ENCODE measurements at places on chromosomes 4 and X. TPM values are rescaled to one million over a fixed set of nuclear protein-coding genes. Genes with fewer than 3 reads are reported as not detected.

DNA sequence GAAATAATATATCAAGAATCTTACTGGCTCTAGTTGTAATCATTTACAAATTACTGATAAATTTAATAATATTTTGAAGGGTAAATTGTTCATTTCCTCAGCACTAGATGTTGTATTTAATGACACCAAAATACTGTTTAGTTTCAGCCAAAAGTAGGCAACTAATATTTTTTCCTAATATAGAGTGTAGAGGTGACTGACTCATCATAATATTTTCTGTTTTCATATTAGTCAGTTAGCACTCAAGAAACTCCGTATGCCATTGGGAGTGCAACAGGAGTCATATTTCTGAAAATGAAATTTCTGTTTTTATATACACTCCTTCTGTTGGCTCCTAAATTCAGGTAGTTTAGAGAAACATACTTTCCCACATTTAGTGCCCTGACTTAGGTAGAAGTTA lies 36.6 kb upstream of the PTPN13 start:
- DNase-seq, result no peak

DNA sequence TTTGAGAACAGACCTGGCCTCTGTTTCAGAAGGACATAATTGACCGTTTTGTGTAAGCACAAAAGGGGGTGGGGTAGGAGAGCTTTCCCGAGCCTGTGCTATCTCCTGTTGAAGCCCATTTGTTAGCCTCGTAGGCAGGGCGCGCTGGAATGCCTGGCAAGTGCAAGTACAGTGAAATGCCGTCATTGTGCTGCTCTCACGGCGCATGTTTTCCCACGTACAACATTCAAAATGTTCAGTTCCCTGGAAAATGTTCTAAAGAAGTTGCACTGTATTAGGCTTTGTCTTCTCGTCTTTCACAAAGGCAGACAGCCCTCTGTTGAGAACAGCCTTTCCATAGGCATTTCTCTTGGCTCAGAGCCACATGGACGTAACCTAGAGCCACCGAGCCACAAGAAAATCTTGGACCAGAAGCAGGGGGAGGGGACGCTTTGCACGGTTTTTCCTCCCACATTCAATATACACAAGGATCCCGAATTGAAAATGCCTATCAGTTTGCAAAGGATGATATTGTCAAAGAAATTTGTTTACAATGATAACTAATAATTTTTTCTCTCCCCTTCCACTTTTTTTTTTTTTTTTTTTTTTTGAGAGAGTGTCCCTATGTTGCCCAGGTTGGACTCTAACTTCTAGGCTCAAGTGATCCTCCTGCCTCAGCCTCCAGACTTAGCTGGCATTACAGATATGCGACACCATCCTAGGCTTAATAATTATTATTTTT lies 54.6 kb upstream of the RAPGEF2 start:
- peak; percentile 85 for DNase-seq

Gene CXCL3
- total RNA-seq, result not detected

DNA sequence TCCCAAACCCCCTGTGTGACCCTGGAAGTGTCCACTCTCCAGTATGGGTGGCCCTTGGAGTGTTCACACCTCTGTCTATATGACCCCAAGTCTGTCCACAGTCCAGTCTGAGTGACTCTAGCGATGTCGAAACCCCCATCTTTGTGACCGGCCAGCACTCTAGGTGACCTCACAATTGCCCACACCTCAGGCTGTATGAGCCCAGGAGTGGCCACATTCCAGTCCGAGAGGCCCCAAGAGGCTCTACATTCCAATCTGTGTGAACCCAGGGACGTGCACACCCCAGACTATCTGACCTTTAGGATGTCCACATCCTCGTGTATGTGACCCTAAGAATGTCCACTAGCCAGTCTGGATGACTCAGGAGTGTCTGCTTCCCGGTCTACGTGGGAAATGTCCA lies 7.3 kb upstream of the GLOD5 start:
- DNase-seq, result no peak

DNA sequence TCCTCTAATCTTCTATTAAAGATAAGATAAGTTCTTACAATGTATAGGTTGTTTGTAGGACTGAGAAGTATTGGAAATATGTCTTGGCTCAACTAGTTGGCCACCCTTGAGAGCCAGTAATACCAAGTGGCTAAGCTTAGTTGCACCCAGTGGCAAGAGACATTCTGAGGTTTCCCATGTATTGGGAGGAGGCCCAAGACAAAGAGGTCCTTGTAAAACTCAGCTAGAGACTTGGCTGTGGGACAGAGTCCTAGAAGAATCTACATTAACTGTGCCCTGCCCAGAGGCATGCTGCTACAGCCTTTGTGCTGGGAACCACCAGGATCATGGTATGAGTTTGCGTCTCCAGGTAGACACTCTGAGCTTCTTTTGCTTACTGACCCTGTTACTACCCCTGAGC lies 41.9 kb upstream of the SLC4A4 start:
- no peak for DNase-seq

DNA sequence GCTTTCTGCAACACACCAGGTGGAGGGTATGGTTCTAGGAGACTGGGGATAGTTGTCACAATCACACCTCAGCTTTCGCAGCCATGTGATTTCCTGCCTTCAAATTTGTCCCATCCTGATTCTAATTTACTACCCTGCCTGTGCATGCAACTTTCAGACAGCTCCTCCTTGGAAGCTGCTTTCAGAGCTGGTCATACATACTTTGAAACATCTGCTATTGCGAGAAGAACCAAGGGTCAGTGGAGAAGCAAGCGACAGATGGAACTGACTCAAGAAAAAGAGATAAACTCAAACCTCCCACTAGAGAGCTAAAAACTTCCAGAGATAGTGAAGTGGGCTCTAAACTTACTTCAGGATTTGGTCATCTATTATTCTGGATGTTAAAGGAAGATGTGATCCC lies 381.7 kb upstream of the FGF13 start:
- DNase-seq, result no peak

Gene FGFBP2
- 17.1 TPM for total RNA-seq

DNA sequence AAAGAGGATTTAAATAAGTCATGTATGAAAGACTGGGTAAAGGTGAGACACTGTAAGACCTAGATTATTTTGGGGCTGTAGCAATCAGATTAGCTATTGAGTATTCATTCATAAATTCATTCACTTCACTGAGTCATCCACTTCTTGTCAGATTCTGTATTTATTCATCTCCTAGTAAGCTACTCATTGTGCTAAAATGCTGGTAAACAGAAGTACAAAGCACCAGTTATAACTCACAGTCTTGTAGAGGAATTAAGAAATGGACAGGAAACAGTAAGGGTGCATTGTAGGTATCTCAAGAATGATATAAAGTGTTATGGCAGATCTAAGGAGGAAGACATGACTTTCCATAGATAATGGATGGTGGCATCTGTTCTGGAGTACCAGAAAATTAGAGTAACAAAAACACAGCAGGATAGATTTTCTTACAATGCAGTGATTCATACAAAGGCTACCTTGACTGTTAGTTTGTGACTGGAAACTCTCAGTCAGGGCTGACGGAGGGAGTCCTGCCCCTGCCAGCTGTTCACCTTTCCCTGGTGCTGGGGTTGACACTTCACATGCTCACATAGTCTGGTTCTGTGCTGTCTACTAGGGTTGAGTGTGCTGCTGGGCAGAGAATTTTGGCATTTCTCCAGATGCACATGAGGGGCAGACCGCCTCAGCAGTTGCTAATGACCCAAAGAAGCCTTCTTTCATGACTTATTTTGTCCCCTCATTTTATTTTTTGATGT lies 26.5 kb upstream of the HAND2 start:
- DNase-seq, result no peak

DNA sequence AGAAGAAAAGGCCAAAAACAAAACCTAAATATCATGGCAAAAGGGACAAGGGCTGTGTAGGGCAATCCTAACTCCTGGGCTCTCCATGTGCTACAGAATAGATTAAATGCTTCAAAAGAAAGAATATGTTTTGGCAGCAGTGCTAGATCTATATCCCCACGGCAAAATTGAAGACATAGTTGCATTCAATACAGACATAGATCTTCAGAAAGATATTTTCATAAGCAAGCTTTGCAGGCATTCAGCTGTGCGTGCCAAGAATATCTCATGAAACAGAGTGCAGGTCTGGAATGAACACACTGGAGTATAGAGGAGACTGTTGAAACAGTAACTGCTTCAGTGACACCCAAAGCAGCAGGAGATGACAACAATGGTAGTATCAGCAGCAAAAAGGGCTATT lies 1476.9 kb downstream of the ARAP2 start:
- no peak for DNase-seq

DNA sequence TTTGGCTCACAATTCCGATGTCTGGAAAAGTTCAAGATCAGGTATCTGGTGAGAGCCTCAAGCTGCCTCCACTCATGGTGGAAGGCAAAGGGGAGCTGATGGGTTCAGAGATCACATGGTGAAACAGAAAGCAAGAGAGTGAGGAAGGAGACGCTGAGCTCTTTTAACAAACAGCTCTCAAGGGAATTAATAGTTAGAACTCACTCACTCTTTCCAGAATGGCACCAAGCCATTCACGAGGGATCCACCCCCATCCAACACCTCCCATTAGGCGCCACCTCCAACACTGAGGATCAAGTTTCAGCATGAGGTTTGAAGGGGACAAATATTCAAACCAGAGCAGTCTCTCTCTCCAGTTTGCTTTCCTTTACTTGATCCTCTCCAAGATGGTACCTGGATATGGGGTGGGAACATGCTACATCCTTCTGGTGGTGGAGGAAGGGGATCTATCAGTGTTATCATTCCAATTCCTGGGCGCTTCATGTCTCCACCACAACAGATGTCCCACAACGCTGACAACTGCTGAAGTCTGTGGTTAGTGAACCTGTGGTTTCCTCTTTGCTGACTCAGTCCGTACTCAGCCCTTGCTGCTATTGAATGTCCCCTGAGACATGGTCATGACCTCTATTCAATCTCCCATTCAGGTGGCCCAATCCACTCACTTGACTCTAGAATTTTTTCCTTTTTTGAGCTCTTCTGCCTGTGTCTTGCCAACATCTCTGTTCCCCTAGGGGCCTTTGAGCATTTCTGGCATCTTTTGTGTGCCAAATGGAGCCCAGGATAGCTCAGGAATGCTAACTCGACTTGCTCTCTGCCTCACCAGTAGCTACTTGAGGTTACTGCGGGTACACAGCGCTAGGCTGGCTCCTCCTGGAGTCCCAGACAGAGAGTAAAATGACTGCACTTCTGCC lies 395.2 kb downstream of the MID1IP1 start:
- no peak for DNase-seq

- DNase-seq, result no peak
These were observed 134.6 kb upstream of the PDHA2 start for GRCh38 chr4:95705323-95705722.

GRCh38 chrX:48702032-48702431 lies 5.5 kb downstream of the SUV39H1 start:
- DNase-seq, result no peak

DNA sequence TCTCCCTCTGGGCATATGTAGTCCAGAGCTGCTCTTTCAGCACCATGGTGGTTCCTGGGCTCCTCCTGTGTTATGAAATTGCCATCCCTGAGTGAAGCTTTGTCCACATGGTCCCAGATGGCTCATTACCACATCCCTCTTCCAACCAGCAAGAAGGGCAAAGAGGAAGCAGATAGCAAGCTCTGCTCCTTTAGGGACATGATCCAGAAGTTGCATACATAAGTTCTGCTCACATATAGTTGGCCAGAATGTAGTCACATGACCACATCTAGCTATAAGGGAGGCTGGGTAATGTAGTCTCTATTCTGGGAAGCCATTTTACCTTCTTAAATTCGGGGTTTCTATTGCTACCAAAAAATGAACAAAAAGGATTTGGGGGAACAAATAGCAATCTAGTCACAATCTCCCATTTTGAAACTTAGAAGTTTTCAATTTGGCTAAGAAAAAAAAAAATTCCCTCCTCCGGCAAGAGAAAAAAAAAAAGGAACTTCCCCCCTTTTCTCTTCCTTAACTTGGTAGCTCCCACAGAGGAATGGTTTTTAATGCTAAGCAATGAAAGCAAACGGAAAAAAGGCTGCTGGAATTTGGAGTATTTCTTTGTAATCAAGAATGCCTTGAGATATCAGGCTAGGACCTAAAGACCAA lies 88.2 kb upstream of the USP9X start:
- DNase-seq, result no peak

Gene F8A2
- total RNA-seq, result not detected

DNA sequence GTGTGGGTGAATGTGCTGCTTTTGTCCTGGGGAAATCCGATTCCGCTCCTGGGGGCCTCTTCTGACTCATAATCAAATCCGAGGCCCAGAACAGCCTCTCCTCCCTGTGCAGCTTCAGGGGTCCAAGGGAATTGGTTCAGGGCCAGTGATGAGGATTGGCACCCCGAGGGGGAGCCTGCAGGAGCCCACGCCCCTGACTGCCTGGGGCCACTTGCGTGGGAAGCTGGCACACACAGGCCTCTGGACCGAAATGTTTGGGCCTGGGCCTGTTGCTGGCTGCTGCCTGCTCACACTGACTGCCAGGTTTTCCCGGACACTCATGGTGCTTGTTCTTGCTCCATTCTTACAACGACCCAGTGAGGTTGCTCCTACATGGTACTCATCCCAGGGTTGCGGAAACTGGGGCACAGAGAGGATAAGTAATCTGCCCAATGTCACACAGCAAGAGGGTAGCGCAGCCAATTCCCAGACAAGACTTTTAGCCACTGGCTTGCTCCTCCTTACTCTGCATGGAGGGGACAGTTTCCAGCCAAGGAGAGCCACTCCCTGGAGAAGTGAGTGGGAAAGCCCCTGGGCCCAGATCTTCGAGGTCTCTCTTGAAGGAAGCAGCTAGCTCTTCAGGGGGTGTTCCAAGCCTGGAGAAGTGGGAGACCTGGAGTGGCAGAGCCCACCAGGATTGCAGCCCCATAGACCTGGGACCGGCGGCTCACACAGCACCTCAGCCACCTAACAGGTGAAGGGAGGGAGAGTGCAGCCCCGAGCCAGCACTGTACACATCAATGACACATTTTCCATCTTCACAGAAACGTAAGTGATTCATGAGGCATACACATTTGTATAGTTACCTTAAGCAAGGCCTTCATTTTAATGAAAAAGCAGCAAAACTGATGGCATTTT lies 20.3 kb downstream of the CFAP99 start:
- no peak for DNase-seq

DNA sequence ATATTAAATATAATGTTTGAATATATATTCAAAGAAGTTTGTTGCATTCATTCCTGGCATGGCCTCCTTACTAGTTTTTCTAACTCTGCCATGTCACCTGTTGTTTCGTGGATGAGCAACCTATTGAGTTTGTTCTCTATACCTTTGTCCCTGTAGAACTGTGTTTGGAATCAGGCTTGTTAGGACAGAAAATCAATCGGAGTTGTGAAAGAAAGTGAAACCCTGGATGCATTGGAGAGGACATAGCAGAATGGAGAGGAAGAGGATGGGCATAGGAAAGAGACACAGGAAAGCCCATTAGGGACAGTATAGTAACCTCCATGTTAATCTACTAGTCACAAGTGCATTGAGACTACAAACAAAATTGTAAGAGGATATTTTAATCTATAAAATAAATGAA lies 31.2 kb downstream of the ANK2 start:
- no peak for DNase-seq

- no peak for DNase-seq
These were observed 150.6 kb upstream of the GYPA start for GRCh38 chr4:144291164-144291563.

DNA sequence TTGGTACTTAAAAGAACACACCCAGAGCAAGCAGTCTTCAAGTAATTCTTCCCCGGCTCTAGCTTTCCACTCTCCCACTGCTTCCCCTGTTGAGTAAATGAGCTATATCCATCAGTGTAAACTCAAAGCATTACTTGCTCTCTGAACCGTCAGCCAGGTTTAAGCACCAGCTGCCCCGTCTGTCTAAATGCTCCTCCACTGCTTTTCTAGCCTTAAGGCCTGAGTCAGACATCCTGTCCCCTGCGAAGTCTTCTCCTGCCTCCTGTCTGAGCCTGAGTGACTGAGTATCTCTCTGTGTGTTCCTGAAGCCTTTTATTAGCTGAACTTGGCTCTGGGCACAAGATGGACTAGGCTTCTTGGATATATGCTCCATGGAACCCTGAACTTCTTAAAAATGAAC lies 205.1 kb downstream of the STK32B start:
- no peak for DNase-seq

Measured in sigmoid colon (tissue), 7 donors.